ENCODE measurements at places on chromosomes 5 and 9. TPM values are rescaled to one million over a fixed set of nuclear protein-coding genes. Genes with fewer than 3 reads are reported as not detected.
A peak's percentile ranks its signal among the peaks of the same experiment; 100 is the strongest.

The MTX3 gene
- 15.6 TPM for total RNA-seq

- peaks cover 7% of the 10 kb centered on the region for H3K27me3 ChIP-seq
- DNase-seq, result no peak
- H3K27ac ChIP-seq, result peak overlapping the region; percentile 34
- no peaks in the 10 kb centered on the region for H3K36me3 ChIP-seq
Measured at GRCh38 chr9:89555451-89556375, 49.1 kb upstream of the GADD45G start.

The FSTL4 gene
- 0.10 TPM for total RNA-seq

The CATSPER3 gene
- 0.46 TPM for total RNA-seq

The SLC36A3 gene
- not detected for total RNA-seq
